RWPE1 (cell line): ENCODE measurements at places on chromosomes 2 and 18.

GRCh38 chr2:22912398-22912797 lies 472.6 kb upstream of the KLHL29 start:
- DNase-seq, result no peak

DNA sequence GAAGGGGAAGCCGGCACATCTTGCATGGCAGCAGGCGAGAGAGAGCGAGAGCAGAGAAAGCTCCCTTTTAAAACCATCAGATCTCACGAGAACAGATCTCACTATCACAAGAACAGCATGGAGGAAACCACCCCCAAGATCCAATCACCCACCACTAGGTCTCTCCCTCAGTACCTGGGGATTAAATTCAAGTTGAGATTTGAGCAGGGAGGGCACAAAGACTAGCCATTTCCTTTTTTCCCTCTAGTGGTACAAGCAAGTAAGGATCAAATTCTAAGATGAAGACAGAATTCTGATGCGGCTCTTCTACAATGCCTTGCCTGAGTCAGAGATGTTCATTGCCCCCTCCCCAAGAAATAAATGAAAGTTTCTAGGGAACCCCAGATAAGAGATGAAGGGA lies 45.6 kb upstream of the ANKRD44 start:
- DNase-seq, result no peak

GRCh38 chr2:108594132-108594981 lies 60.1 kb downstream of the LIMS1 start:
- peak; percentile 69 for DNase-seq

DNA sequence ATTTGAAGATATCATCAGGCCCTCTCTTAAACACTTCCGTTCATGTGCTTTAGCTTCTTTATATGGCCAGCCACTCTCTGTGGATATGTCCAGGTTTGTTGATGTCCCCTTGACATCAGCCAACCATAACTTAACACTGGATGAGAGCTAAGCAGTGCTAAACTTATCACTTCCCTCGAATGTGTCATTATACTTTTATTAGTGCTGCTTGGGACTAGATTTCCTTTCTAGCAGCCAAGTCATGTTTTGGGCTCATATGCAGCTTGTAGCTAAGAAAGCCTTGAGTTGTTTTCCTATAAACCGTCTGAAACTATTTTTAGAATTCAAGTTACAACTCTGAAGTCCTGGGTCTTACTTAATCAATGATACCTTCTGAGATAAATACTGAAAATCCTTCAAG lies 144.8 kb upstream of the TNP1 start:
- no peak for DNase-seq

- DNase-seq, result no peak
Observed at GRCh38 chr18:37662099-37662498, 96.5 kb upstream of the CELF4 start.

GRCh38 chr2:240419271-240419670 lies 16.2 kb upstream of the GPC1 start:
- no peak for DNase-seq

GRCh38 chr18:9848170-9848879 lies 37.4 kb upstream of the TXNDC2 start:
- DNase-seq, result no peak

- DNase-seq, result peak; percentile 69
Observed at GRCh38 chr2:137252934-137253333, 487.6 kb downstream of the THSD7B start.

DNA sequence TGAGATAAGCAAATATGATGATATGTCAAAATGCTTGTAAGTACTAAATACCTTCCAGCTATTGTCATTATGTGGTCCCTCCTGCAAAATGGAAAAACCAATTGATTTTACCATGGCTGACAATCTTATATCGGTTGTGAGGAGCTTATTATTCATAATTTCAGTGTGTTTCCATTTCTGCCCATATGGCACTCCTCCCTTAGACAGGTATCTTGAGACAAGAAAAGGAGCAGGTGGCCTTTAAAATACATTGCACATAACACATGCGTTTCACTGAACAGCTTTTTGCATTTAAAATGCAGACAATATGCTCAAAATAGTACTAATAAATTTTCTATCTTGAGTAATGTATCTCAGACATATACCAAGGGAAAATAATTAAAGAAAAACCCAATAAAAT lies 60.2 kb upstream of the SH3RF3 start:
- DNase-seq, result no peak

DNA sequence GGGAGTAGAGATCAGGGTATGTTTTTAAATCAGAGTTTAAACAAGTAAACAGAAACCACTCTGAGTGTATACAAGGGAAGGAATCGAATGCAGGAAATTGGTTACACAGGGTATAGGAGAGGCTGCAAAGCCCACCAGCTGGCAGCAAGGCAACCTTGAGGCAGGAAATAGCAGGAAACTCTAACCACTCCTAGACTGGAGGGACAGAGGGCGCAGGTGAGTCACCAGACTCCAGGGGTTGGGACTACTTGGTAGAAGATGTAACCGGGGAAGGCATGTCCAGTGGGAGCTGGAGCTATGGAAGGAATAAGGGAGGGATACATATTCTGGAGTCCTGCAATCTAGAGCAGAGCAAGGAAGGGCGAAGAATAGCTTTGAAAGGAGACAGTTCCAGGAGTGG lies 152.3 kb downstream of the MEIS1 start:
- DNase-seq, result no peak

GRCh38 chr2:176641436-176641835 lies 372.2 kb downstream of the MTX2 start:
- no peak for DNase-seq

DNA sequence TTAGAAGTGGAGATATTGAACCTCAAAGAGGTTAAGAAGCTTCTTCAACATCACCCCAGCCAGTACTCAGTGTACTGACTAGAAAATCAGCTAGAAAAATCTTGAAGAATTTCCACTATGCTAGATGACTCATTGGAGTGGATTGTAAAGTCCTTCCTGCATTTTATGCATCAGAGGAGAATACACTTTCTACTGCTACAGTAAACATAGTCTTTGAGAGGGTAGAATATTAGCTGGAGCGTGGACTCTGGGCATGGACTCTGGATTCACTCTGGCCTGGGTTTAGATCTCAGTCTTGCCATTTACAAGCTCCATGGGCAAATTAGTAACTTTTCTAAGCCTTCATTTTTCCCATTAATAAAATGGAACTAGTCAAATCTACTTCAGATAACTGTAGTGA lies 215.9 kb downstream of the IRS1 start:
- DNase-seq, result peak; percentile 85

GRCh38 chr2:228245601-228246000 lies 64.1 kb upstream of the SPHKAP start:
- DNase-seq, result no peak

- no peak for DNase-seq
Observed at GRCh38 chr2:110153416-110153815, 37.8 kb upstream of the MALL start.

DNA sequence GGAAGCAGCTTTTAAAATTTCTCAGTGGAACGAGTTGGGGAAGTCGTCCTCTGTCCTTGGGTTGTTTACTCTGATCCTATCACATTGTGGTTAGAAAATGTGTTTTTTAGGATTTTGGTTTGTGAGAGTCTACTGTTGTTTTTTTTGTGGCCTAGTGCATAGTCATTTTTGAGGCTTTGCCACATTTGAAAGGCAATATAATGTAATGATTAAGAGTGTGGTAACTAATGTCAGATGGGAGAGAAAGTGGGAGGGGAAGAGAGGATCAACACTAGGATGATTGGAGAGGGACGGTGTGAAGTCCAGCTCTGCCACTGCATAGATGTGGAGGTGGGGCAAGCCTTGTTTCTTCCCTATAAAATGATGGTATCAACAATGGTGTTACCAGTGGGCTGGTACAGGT lies 8.5 kb downstream of the SP140L start:
- DNase-seq, result no peak

GRCh38 chr2:103823847-103824246 lies 1030.1 kb upstream of the POU3F3 start:
- DNase-seq, result peak; percentile 30

DNA sequence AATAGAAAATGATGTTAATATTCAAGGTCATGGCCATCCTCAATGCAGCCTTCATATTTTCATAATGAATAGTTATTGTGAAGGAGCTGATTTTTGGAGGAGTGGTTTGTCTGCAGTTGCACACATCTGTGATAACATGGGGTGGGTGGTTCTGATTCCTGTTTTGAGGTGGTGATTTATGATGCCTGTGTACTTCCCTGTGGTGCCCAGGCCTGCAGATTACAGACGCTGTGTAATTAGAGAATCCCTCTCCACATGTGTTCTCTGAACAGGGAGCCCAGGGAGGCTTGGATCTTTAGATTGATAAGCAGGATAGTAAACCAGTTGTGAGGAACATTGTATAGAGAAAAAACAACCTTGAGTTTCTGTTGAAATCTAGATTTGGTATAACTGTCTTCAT lies 117.5 kb downstream of the AGAP1 start:
- no peak for DNase-seq

DNA sequence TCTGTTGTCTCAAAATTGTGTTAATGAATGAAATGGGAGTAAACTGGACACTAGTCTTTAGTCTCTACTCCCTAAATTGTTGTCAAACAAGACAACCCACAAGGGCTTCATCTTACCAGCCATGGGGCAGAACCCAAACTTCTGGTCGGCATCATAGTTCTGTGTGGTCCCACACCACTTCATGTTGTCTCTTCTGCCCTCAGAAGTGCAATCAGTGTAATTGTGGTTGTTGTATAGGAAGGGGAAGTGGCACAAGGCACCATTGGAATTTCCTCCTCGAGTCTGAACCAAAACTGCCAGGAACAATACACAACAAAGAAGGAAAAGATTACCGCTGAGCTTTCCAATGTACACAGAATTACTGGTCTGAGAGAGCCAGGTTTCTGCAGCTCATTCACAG lies 12.6 kb downstream of the FN1 start:
- DNase-seq, result no peak

GRCh38 chr2:63755216-63755615 lies 86.5 kb upstream of the UGP2 start:
- no peak for DNase-seq

DNA sequence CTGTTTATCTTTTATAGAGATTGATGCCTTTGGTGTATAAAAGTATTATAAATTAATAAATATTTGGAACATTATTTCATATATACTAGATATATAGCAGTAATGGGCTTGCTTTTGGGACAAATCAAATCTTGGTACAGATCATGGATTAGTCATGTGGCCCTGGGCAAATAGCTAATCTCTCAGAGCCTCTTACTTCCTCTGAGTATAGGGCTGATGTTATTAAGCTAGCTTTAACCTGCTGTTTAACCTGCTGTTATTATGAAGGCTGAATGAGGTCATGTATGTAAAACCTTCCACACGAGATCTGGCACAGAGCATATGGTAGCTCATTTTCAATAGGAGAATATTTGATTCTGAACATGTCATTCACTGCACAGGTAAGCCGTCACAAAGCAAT lies 5.7 kb downstream of the ITGB6 start:
- peak; percentile 73 for DNase-seq

- no peak for DNase-seq
Observed at GRCh38 chr2:191459158-191459557, 214.0 kb downstream of the MYO1B start.

- DNase-seq, result no peak
Observed at GRCh38 chr2:240249423-240250149, 109.1 kb upstream of the OTOS start.

DNA sequence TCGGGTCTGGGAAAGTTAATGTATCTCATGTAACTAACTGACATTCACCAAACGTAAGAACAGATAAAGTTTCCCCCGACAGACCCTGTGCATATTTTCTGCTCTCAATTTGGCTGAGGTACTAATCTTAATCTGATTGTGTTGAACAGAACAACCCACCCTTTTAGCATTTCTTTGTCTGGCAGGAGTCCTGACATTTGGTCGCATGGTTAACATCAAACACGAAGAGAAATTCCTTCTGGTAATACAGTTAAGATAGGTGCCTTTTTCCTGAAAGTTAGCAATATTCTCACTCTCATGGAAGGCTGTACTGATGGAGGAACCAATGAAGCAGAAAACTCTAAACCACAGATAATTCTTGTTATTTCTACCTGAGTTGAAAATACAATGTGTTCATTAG lies 520.8 kb downstream of the PARD3B start:
- DNase-seq, result no peak

- DNase-seq, result no peak
Observed at GRCh38 chr2:44956843-44957242, 15.3 kb downstream of the SIX3 start.

DNA sequence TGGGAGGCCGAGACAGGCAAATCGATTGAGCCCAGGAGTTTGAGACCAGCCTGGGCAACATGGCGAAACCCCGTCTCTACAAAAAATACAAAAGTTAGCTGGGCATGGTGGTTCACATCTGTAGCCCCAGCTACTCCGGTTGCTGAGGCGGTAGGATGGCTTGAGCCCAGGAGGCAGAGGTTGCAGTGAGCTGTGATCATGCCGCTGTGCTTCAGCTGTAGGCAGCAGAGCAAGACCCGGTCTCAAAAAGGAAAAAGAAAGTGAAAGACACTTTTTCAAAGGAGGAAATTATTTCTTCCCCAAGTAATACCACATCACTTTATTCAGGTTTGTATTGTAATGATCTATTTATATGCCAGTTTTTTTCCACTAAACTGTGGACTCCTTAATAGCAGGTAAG lies 35.7 kb upstream of the TAF4B start:
- DNase-seq, result no peak

GRCh38 chr2:42340045-42340937 lies 20.7 kb downstream of the COX7A2L start:
- DNase-seq, result no peak

- no peak for DNase-seq
Observed at GRCh38 chr2:195697681-195698220, 40.7 kb downstream of the SLC39A10 start.

- no peak for DNase-seq
Observed at GRCh38 chr2:122034777-122035176, 279.3 kb downstream of the TSN start.

DNA sequence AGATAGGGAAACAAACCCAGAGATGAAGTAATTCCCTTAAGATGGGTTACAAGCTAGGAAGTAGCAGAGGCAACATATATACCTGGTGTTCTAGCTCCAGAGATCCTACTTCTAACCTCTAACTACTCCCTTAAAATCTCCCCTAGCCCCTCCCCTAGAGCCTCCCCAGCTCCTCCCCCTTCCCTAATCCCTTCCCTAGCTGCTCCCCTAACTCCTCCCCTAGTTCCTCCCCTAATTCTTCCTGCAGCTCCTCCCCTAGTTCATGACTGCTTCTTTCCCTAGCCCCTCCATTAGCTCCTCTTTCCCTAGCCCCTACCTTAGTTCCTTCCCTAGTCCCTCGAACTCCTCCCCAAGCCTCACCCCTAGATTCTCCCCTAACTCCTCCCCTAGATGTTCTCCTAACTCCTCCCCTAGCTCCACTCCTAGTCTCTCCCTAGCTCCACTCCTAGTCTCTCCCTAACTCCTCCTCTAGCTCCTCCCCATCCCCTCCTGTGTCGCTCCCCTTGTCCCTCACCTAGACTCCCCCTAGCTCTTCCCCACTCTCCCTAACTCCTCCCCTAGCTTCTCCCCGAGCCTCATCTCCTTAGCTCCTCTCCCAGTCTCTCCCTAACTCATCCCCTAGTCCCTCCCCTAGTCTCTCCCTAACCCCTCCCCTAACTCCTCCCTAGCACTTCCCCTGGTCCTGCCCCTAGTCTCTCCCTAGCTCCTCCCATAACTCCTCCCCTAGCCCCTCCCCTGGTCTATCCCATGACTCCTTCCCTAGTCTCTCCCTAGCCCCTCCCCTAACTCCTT lies 108.9 kb downstream of the CD226 start:
- peak; percentile 15 for DNase-seq
